ENCODE measurements at places on chromosomes 4 and X. TPM values are rescaled to one million over a fixed set of nuclear protein-coding genes. Genes with fewer than 3 reads are reported as not detected.
A peak's percentile ranks its signal among the peaks of the same experiment; 100 is the strongest.

The GPRIN3 gene
- 0.48 TPM for total RNA-seq

The SMC1A gene
- total RNA-seq: 100 TPM

The CENPC gene
- total RNA-seq: 18.8 TPM

The MTNR1A gene
- 0.97 TPM for total RNA-seq

The MAD2L1 gene
- total RNA-seq: 87.2 TPM

The PNMA5 gene
- total RNA-seq: not detected

The SULT1B1 gene
- total RNA-seq: not detected

The ENPEP gene
- 0.83 TPM for total RNA-seq

The ESX1 gene
- not detected for total RNA-seq

The YTHDC1 gene
- 158 TPM for total RNA-seq

The ATP2B3 gene
- 0.35 TPM for total RNA-seq

DNA sequence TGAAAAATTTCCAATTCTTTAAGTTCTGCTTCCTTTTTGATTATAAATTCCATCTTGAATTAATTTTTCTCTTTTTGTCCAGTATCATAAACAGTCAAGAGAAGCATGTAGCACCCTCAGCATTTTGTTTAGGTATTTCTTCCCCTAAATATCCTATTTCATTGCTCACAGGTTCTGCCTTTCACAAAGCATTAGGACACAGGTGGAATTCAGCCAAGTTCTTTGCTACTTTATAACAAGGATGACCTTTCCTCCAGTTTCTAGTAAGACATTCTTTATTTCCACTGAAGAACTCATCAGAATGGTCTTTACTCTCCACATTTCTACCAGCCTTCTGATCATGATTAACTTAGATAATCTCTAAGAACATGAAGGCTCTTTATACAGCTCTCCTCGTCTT is 7.4 kb downstream of the SLC9B1 start:
- no peak for DNase-seq

GRCh38 chr4:8331575-8331955 is 62.0 kb downstream of the HTRA3 start:
- no peak for DNase-seq

- DNase-seq: no peak
These were observed 148.9 kb downstream of the ADAM29 start for GRCh38 chr4:175066923-175067627.

DNA sequence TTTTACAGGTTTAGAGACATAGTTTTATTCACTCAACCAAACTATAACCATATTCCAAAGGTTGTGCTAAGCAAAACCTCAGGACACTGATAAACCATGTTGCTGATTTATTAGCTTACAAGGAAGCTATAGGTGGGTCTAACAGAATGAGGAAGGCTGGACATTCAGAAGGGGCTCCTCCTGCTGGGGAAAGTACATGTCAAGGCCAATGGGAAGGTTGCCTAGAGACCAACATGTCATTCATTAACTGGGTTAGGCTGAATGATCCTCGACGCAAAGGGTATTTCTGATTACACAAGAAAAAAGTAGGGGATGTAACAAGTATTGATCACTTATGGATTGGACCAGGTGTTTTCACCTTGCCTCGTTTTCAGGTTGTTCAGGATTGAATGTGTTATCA is 30.3 kb downstream of the SLC10A6 start:
- DNase-seq: peak; percentile 30

DNA sequence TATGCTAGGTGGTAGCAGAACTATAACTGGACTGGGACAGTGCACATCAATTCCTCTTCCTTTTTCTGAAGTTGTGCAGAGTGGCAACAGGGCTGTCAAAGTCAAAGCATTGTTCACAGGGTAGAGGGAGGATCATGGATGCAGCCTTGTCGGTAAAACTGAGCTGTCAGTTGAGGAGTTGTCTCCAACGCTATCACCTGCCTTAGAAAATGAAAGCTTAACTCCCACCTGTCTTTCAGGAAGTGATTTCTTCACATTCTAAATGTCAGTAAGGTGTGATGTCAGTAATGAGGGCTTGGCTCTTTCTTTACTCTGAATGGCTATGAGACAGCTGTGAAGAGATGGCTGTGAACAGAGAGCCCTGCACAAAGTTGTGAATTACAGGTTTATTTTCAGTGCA is 66.4 kb upstream of the BANK1 start:
- DNase-seq: no peak

- no peak for DNase-seq
These were observed 17.7 kb downstream of the IQSEC2 start for GRCh38 chrX:53263597-53264094.

GRCh38 chr4:136749989-136750388 is 782.3 kb downstream of the PCDH18 start:
- no peak for DNase-seq

DNA sequence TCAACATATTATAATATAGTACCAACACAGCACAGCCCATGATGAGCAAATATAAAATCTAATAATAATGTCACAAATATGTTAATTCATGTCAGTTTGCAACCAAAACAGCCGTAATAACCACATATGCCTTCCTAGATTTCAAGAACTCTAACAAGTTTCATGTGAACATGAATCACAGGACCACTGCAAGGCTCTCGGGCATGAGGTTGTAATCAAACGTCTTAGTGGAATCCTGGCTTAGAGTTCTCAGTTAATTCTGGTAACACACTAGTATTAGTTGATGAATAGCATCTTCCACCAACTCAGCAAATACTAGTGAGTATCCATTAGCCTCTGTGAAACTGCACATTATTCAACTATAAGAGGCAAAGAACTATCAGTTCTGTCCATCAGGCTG is 379.3 kb upstream of the TENM3 start:
- DNase-seq: no peak

- DNase-seq: no peak
These were observed 64.0 kb upstream of the FGF13 start for GRCh38 chrX:138775517-138775916.

DNA sequence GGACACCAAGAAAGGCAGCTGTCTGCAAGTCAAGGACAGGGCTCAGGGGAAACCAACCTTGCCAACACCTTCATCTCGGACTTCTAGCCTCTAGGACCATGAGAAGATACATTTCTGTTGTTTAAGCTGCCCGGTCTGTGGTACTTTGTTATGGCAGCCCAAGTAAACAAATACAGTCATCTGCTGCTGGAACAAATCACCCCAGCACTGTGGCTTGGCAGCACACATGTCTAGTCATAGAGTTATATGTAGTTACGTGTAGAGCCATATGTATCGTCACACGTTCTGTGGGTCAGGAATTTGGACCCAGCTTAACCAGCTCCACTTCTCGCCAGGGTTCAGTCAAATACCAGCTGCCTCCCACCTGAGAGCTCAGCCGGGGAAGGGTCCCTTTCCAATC is 2.5 kb downstream of the HTT-AS start:
- no peak for DNase-seq

DNA sequence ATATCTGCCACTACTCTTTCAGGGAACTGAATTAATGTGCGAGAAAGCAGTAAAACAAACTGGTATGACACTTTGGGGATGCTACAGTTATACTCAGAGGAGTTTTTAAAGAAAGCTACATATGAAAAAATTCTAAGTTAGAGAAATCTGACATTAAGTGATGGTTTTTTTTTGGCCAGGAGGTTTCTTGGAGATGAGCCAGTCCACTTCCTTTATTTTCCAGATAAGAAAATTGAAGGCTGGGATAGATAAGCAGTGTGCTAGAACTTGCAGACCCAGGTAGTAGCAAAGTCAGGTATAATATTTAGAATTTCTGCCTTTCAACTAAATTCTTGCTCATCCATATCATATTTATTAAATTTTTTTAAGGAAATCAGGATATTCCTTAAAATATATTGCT is 106.8 kb downstream of the FAT4 start:
- no peak for DNase-seq

DNA sequence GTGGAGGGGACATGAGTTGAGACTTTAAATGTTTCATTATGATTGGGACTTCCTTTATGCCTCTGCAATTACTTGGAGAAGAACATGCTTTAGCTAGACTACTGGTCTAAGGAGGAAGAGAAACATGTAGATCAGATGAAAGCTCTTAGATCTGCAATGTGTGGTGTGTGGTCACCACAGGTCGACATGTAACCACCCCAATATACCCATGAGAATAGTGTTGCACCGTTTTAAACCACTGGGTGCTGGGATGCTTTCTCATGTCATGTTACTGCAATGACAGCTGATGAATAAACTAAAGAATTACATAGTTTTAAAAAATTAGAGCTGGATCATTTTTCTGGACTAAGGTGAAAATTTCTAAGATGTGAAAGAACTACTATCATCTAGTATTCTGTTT is 1039.7 kb downstream of the RAPGEF2 start:
- DNase-seq: no peak

DNA sequence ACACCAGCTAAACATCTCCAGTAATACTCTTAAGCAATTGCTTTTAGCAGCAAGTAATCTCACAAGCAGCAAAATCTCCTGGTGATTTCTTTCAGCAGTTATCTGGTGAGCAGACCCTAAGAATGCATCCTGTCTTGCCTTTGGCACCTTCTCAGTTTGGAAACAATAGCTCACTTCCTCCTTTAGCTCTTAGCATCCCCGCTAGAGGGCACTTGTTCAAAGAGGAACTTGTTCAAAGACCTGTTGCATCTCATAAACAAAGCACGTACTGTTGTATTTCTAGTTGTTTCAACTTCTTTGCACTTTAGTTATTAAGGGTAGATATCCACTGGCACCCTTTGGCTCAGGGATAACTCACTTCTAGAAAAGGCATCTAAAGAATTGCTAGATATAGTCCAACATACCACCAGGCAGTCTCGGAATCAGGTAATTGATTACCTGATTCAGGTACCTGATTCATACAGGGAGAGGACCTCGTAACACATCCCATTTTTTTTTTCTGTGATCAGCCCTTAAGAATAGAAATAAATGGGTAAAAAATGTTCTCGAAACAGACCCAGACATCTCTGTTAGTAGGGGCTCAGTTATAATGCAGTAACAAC is 81.9 kb upstream of the QRFPR start:
- peak; percentile 59 for DNase-seq

GRCh38 chr4:119020158-119020557 is 115.5 kb upstream of the MYOZ2 start:
- no peak for DNase-seq

- no peak for DNase-seq
These were observed 40.9 kb downstream of the RPA4 start for GRCh38 chrX:96924581-96924980.

GRCh38 chr4:115228851-115229250 is 115.4 kb upstream of the NDST4 start:
- no peak for DNase-seq

- DNase-seq: peak; percentile 27
These were observed 64.2 kb downstream of the GEMIN8 start for GRCh38 chrX:13965531-13965930.

DNA sequence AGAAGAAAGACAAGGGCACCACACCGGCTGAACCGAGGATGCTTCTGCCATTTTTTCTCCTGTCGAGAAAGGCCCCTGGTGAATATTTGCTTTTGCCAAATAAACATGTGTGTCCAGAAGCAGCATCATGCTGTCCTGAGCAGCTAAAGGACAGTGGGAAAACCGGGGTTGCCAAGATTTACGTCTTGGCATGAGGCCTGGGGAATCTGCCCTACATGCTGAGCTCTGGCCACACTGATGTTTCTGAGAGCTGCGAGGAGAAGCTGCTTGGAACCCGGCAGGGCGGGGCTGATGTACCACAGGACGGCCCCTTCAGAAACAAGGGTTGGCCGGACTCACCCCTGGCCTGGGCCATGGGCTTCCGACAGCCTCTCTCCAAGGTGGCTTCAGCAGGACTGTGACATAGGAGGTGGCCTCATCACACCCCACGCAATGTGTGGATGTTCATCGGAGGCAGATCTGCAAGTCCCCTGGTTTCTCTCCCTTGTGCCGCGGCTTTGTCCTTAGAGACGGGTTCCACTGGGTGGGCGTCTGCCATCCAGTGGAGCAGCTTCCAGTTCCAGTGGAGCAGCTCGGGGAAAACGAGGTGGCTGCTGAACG is 42.2 kb upstream of the SORCS2 start:
- DNase-seq: no peak

GRCh38 chrX:41518841-41519220 is 71.7 kb downstream of the NYX start:
- DNase-seq: no peak

DNA sequence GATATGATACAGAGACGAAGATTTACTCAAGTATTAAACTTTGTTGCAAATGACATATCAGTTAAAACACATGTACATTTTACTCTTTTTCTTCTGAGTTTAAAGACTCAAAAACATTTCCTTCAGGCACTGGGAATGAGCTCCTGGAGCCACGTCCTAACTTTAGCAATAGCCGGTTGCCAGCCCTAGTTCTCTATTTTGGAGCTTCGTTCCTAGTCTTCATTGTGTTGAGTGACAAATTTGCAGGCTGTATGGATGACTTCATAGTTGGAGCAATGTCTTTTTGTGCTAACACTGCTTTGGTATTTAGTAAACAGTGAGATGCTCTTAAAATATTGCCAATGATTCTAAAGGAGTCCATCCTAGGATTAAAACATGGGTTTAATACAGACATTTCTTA is 190.9 kb downstream of the FAT4 start:
- DNase-seq: no peak

DNA sequence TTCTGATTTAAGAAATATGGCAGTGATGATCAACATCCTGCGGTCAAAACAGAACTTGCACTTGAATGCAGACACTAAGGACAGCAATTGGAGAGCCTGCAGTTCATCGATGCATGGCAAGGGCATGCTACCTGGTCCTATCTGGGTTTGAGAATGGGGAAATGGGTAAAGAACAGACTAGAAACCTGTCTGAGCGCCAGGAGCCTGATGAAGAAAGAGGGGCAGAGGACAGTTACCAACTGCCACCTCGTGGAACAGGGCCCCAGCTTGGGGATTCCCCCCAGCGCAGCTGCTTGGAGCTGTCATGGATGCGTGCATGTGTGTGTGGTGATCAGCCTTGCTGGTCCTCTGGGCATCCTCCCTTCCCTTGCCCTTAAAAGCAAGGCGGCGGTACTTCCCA is 30.2 kb upstream of the NKRF start:
- DNase-seq: no peak

DNA sequence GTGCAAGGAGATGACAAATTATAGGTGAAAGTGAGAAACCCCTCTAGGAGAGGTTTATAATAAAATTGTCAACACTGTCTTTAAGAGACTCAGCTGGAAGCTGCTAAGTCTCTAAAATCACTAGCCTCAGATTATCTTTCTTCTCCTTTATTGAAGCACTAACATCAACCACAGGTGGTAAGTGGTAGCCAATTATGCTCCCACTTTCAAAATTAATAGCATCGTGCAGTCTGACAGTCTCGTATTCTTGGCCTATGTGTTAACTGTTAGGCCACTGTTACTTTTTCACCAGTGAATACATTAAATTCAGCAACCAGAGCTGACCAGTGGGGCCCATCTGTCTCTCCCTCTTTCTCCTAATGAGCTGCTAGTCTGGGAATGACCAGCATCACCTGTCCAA is 674.1 kb downstream of the RAPGEF2 start:
- DNase-seq: no peak

GRCh38 chr4:147101678-147102077 is 156.0 kb upstream of the TTC29 start:
- DNase-seq: no peak

- no peak for DNase-seq
These were observed 102.5 kb downstream of the FIP1L1 start for GRCh38 chr4:53479736-53480525.
